Cortex of kidney (tissue), 1 donor: ENCODE measurements at places on chromosomes 5 and 9.

GRCh38 chr9:20376731-20377375 is 245.4 kb downstream of the MLLT3 start:
- no peak for DNase-seq

GRCh38 chr9:115593587-115594091 is 475.7 kb upstream of the TNC start:
- DNase-seq, result no peak

- no peak for DNase-seq
Measured at GRCh38 chr9:27377811-27378456, 81.0 kb upstream of the EQTN start.

DNA sequence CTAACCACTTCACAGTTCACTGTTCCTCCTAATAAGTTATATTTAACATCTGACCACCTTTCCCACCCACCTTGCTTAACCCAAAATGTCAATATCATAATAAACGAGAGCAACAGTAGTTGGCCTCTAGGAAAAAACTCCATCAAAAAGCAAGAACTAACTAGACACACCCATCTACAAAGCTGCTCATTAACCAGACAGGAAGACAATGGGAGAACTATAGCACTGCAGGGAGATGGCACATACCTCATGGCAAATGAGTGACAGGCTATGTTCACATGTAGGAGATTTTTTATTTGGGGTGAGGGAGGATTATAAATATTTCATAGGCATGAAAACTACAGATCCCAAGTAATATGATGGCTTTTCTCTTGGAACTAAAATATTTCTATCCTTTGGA is 23.6 kb upstream of the CDK5RAP2 start:
- DNase-seq, result no peak

- DNase-seq, result no peak
Measured at GRCh38 chr5:148060881-148061280, 2.9 kb upstream of the SPINK5 start.
